ENCODE measurements at places on chromosomes 6 and 20.

GRCh38 chr6:18724056-18724455 lies 336.9 kb downstream of the RNF144B start:
- no peak for DNase-seq

- DNase-seq = no peak
Measured at GRCh38 chr6:144185133-144185836, 35.0 kb downstream of the STX11 start.

- no peak for DNase-seq
Measured at GRCh38 chr6:68572975-68573374, 62.1 kb upstream of the ADGRB3 start.

- no peak for DNase-seq
Measured at GRCh38 chr6:117174835-117175360, 90.5 kb upstream of the VGLL2 start.

DNA sequence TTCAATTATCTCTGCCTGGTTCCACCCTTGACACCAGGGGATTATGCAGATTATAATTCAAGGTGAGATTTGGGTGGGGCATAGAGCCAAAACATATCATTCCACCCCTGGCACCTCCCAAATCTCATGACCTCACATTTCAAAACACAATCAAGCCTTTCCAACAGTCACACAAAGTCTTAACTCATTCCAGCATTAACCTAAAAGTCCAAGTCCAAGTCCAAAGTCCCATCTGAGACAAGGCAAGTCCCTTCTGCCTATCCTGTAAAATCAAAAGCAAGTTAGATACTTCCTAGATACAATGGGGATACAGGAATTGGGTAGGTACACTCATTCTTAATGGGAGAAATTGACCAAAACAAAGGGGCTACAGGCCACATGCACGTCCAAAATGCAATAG lies 73.7 kb upstream of the SLC24A3 start:
- DNase-seq = no peak

GRCh38 chr6:114747995-114748625 lies 405.3 kb upstream of the HS3ST5 start:
- no peak for DNase-seq

DNA sequence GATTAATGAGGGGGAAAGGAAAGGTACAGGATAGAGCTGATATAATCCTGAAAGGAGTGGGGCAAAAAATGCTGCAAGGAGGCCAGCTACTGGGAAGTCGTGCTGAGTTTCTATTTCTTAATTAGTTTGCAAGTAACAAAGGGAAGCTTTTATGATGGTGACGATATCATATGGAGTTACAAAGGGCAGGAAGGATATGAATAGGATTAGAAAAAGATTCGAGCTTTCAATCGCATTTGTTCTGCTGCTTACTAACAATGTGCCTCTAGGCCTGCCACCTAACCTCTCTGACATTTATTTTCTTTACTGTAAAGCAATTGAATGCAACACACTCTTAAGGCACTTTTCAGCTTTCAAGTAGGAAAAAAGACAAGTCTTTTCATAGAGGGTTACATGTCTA lies 219.2 kb downstream of the CLVS2 start:
- no peak for DNase-seq

DNA sequence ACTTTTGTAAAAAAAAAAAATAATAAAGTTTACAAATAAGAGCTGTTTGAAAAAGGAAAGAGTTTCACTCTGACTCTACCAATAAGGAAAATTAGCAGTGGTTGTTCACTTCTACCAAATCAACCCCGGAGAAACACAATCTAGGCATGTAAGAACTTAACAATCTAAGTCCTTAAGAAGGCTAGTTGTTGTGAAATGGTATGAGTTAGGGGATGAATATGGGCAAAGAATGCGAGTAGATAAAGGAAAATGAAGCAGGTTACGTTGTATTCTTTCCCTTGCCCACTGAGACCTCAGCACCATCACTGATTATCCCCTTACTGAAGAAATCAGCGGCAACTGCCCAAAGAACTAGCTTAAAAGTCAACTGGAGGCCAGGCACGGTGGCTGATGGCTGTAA lies 15.4 kb downstream of the MOCS1 start:
- no peak for DNase-seq

DNA sequence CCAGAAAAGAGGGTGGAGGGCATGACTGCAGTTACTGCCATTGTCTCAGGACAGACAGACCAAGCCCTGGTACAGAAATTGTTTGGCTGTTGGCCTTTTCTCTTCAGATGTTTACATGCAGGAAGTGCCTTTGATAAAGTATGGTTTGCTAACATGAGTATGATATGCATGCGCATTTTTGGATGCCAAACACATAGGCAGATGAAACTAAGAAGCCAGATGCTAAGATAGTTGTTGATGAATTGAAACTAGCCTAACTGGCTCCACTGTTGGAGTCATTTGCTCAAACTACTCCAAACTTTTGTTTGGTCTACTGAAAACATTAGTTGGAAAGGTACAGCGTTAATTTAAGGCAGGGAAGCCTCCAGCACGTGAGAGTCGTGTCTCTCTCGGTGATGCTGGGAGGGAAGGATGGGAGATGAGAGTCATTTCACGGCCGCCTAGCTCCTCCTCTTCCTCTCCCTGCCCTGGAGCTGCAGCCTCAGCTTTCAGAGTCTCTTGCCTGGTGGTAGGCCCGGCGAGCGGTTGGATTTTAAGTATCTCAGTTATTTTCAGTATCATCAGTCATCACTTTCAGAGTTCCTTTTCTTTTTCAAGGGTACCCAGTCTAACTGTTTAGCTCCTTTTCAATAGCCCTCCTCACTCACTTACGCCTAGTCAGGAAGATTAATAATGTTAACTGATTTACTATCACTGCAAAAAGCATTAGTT lies 29.7 kb downstream of the RREB1 start:
- peak; percentile 85 for DNase-seq

Data from spleen (tissue), 13 donors.